CD4-positive, alpha-beta T cell treated with Interleukin-4 for 1 hour (primary cell): ENCODE measurements at places on chromosomes 5 and 9.

- DNase-seq, result no peak
These were observed 9.1 kb downstream of the UBAC1 start for GRCh38 chr9:135951889-135952663.

DNA sequence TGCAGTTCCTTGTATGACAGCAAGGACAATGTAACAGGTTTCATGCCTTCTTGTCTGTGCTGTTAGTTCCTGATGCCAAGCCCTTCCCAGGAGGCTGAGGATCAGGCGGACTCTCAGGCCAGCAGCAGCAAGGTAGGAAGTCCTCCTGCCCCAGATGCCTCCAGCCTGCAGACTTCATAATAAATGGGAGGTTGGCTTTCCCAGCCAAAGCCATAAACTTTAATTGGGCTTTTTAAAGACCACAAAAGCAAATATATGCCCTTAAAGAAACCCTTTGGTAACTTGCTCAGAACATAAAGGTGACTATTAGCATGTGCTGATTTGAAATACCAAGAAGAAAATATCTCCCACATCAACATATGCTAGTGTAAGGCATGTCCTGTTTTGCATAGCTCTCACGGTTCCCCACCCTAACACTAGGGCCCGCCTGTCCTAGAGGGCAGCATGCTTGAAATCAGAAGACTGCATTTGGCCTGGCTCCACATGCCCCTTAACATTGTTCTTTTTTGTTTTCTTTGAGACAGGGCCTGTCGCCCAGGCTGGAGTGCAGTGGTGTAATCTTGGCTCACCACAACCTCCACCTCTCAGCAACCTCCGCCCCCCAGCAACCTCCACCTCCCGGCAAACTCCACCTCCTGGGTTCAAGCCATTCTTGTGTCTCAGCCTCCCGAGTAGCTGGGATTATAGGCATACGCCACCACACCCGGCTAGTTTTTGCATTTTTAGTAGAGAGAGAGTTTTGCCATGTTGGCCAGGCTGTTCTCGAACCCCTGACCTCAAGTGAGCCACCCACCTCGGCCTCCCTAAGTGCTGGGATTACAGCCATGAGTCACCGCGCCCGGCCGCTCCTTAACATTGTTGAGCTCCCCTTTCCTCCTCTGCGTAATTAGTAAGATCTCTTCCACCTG is 44.6 kb upstream of the FCN1 start:
- no peak for DNase-seq

- DNase-seq, result no peak
These were observed 64.9 kb downstream of the KDM4C start for GRCh38 chr9:6822696-6823095.

GRCh38 chr5:55031492-55031891 is 7.4 kb downstream of the GZMK start:
- DNase-seq, result no peak

DNA sequence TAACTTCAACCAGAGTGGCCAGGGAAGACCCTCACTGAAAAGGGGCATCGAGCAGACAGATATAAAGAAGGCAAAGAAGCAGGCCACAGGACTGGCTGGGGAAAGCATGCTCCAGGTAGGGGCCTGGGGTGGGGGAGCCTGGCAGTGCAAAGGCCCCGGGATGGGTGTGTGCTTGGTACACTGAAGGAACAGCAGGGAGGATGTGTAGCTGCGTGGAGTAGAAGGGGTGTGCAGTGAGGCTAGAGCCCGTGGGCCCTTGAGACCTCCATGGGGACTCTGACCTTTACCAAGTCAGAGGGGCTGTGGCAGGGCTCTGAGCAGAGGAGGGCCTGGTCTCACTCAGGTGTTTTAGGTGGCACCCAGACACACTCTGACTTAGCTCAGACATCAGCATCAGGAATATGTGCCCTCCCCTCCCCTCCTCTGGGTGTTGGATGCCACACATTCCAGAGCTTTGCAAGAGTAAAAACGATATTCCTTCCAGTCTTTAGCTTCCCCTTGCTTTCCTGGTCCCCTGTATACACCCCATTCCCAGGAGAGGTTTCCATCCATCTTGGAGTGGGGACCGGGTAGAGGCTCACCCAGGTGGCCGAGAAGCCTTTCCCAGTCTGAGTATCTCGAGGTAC is 7.6 kb downstream of the TRIM7 start:
- no peak for DNase-seq

GRCh38 chr5:172002310-172002709 is 4.1 kb downstream of the FBXW11 start:
- DNase-seq, result no peak

- no peak for DNase-seq
These were observed 336.9 kb upstream of the DMAC1 start for GRCh38 chr9:8136477-8136876.

- no peak for DNase-seq
These were observed 116.5 kb upstream of the FBXL7 start for GRCh38 chr5:15383469-15383868.

GRCh38 chr5:144433893-144434292 is 263.2 kb downstream of the KCTD16 start:
- DNase-seq, result no peak

GRCh38 chr5:55218967-55219366 is 8.1 kb downstream of the MCIDAS start:
- DNase-seq, result no peak

- no peak for DNase-seq
These were observed 123.3 kb downstream of the PHF2 start for GRCh38 chr9:93699650-93700049.

GRCh38 chr9:1140057-1140456 is 89.9 kb downstream of the DMRT2 start:
- no peak for DNase-seq

DNA sequence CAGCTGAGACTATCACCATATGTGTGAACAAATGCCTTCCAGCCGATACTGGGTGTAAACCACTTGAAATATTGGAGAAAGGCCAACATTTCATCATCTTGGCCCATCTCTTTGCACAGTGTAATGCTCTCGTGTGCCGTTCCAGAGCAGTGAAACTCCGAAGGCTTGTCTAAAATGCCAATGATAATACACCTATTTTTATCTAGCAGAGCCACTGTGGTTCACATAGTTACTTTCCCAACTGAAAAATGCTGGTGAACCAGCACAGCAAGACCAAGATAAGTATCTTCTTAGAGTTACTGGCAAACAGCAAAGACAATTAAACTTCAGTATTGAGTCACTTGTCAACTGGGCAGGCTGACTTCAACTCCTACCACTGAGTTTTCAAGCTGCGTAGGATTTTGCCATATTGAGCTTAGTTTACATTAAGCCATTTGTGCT is 379.9 kb upstream of the ACTBL2 start:
- DNase-seq, result no peak

DNA sequence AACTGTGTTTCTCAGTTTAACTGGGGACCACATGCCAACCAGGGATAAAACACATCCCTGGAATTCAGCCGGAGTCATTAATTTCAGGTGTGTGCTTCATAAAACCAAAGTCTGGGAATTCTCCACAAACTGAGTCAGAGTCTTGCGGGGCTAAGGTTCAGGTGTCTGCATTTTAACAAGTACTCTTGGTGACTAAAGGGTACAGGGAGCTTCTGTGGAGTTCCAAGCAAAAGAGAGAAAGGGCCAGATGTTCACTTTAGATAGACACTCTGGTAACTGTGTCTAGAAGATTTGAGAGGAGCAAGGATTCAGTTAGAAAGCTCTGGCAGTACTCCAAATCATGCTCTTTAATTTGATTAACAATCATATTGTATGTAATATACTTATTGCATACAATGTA is 4.0 kb downstream of the NADK2 start:
- no peak for DNase-seq

DNA sequence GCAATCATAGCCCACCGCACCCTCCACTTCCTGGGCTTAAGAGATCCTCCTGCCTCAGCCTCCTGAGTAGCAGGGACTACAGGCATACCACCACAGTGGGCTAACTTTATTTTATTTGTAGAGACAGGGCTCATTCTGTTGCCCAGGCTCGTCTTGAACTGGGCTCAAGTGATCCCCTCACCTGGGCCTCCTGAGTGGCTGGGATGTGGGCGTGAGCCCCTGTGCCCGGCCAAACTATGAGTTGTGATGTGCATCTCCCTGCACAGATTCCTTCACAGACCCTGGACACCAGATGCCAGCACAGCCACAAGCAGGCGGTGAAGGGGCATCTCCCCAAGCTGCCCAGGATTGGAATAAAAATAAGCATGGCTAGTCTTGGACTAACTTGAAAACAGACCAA is 244.9 kb upstream of the IRX1 start:
- no peak for DNase-seq

- no peak for DNase-seq
These were observed 103.0 kb upstream of the ERCC6L2 start for GRCh38 chr9:95772320-95773052.

- DNase-seq, result peak; percentile 34
These were observed 1.1 kb downstream of the CD14 start for GRCh38 chr5:140631831-140632365.

GRCh38 chr5:72096602-72097188 is 10.6 kb upstream of the MAP1B start:
- DNase-seq, result no peak

- DNase-seq, result peak; percentile 67
These were observed 1.2 kb downstream of the SSBP2 start for GRCh38 chr5:81749561-81750307.

DNA sequence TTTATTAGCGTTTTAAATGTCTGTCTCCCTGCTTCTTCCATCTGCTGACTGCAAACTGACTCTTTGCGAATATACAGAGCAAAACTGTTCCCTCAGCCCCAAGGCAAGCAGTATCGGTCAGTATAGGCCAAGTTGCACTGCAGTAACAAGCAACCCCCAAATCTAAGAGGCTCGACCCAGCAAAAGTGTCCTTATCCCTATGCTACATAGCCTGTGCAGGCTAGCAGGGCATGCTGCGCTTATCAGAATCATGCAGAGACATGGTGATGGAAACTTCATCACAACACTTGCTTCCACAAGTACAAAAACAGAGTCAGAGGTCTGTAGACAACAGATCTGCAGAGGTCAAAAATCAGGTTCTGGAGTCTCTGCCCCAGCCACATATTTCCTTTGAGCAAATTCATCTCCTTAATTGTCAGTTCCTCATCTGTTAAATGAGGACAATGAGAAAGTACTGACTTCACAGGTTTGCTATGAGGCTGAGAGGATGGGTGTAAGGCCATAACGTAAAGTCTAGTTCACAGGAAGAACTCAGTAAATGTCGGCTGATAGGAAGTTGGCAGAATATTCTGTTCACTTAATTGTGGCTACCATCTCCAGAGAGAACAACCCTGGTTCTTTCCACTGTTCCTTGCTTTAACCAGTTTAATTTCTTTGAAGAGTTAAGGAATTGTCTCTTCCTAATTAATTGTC is 9.6 kb upstream of the IL17B start:
- no peak for DNase-seq

DNA sequence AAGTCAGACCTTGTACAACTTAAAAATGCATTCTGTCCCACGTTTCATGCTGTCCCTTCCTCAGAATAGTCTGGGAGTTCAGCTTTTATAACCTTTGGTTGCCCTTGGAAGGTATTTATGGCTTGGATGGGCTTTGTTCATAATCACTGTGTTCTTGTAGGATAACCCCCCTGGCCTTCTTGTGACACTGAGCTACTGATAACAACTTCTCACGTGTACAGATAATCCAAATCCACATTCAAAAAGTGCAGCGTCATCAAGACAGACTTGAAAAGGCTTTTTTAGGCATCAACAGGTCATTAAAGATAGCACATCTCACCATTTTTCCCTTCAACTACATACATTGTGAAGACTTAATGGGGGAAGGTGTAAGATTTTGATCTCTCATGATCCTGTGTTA is 42.0 kb downstream of the SLC1A3 start:
- DNase-seq, result no peak

- DNase-seq, result no peak
These were observed 1974.3 kb downstream of the EFNA5 start for GRCh38 chr5:105696440-105696839.

DNA sequence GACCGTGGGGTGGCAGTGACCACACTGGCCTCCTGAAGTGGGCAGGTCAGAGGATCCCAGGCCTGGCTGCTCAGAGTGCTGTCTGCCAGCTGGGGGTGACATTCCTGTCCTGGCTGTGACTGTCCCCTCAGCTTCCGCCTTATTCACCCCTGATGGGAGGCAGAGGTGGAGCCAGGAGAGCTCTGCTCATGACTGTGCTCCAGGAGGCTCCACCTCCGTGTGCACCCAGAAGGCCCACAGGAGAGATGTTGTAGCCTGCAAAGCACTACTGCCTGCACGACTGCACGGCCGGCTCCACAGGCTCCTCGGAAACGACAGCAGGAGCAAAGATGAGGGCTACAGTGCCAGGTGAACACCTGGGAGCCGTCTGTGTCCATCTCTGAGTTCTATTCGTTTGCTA is 60.9 kb downstream of the ROPN1L start:
- DNase-seq, result no peak

DNA sequence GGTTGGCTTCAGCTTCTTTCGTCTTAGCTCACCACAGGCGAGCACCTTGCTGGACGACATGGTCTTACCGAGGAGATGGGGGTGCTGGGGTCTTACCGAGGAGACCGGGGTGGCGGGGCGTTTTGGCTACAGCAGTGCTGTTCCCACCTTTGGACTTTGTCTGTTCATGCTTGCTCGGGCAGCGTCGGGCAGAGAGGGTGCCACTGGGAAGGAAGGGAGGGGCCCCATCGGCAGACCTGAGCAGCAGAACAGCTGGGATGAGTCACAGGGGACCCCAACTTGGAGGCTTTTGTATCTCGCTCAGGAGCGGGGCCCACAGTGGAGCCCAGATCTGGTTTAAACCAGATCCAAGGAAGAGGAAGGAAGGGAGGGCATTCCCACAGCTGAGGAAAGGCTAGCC is 106.0 kb upstream of the CACNA1B start:
- DNase-seq, result no peak

- no peak for DNase-seq
These were observed 29.5 kb upstream of the LRRC14B start for GRCh38 chr5:161803-162110.

- no peak for DNase-seq
These were observed 45.5 kb upstream of the CDC42SE2 start for GRCh38 chr5:131218392-131218791.

GRCh38 chr5:127812570-127812969 is 109.4 kb downstream of the CCDC192 start:
- DNase-seq, result no peak

DNA sequence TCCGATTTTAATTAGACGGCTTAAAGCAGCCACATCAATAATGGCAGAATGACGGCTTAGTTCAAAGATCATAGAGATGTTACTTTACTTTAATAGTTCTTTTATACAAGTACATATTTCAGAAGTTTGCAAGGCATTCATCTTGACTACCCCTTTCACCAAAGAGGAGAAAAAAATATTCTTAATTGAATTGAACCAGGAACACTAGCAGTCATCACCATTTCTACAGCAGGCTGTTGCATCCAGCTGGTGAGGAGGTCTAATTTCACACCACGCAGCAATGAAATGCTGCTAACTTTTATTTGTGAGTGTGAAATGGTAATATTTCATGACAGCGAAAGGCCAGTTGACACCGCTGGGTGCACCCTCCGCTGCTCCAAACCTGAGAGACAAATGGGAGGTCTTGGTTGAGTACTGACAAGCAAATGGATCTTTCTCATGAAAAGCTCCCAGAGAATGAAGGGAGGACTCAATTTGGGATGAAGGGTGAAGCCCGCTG is 322.2 kb downstream of the GLIS3 start:
- no peak for DNase-seq
